Activated CD8-positive, alpha-beta memory T cell treated with anti-CD3 and anti-CD28 coated beads, Interleukin-2, amount 50 U/mL, for 4 hours (primary cell): ENCODE measurements at places on chromosomes 7 and 10.

- no peak for DNase-seq
These were observed 52.8 kb downstream of the FOXL3 start for GRCh38 chr7:342681-343216.

- DNase-seq, result no peak
These were observed 186.0 kb upstream of the GDF10 start for GRCh38 chr10:47113907-47114500.

- no peak for DNase-seq
These were observed 933.1 kb upstream of the LRRN3 start for GRCh38 chr7:110157631-110158362.

DNA sequence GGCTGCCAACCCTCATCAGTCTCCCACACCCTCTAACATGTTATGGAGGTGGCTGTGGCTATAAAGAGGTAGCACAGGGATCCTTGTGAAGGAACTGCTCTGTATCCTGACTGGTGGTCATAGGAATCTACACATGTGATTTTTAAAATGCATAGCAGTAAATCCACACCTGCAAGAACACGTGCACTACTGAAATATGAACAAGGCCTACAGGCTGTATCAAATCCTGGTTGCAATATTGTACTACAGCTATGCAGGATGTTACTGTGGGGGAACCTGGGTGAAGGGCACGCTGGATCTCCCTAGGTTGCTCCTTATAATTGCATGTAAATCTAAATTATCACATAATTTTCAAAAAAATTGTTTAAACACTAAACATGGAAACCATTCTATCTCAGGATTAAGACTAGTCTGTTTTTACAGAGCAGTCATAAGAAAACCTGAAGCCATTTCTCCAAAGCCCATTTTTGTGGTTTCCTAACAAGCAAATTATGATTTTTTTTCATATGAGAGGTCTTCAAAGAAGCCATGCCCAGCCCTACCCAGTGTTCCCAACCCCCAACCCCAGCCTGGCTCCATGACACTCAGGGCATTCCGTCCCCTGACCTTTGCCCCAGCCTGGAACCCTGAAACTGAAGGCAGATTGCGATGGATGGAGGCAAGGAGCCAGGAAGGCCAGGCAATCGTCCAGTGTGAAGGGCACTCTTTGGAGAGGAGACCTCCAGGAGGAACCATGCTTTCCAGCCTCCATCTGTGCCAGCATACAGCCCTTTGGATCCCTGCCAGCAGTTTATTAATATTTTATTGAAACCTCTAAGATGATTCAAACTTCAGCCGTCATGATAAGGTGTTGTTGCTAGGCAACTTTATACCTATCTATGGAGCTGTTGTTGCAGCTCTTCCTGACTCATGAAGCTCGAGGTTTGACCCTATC is 161.0 kb downstream of the GRID1 start:
- DNase-seq, result no peak

GRCh38 chr10:124609698-124610097 is 134.5 kb downstream of the FAM53B start:
- no peak for DNase-seq

GRCh38 chr10:114374053-114374791 is 30.1 kb downstream of the AFAP1L2 start:
- no peak for DNase-seq

DNA sequence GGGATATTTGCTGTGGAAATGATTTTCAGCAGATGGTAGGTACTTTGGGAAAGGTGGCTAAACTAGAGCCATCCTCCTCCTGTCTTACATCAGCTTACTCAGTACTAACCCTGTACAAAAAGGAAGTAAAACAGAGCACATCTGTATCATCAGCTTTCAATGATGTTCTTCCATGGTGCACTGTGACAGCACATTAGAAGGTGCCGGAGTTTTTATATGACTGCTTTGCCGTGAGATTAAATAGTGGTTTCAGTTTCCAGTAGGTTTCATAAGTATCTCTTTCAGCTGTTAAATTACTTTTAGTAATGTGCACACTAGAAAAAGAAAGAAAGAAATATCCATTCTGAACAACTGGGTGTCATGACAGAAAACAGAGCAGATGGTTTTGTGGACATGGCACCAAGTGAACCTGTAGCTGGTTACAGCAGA is 86.5 kb downstream of the ARID5B start:
- no peak for DNase-seq

GRCh38 chr7:2603044-2603965 is 28.5 kb upstream of the TTYH3 start:
- no peak for DNase-seq

DNA sequence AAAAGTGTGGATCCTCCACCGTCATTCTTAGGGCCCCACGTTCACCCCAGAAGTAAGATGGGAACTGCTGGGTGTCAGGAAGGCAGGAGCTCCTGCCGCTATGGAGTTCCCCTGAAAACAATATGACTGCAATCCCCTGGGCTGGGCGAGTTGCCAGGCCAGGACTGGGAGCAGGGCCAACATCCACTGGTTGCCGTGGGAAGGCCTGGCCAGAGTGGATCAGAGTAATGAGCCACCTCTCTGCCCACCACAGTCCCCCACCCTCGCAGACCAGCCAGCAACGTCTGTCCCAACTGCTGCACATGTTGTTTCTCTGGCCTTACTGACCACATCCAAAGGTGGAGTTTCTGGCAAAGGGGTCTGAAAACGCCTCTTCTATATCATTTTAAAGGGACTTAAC is 86.6 kb downstream of the STRA8 start:
- DNase-seq, result no peak

DNA sequence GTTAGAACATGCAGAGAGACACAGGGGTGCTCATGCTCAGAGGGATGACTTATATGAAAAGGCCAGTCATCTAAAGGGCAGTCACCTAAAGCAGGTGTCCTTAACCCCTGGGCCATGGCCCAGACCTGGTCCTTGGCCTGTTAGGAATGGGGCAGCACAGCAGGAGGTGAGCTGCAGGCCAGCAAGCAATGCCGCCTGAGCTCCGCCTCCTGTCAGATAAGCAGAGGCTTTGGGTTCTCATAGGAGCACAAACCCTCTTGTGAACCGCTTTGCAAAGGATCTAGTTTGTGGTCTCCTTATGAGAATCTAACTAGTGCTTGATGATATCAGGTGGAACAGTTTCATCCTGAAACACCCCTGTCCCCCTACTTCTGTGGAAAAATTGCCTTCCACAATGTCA is 14.5 kb downstream of the ANKRD7 start:
- DNase-seq, result no peak

GRCh38 chr7:6545398-6546126 is 5.7 kb downstream of the GRID2IP start:
- DNase-seq, result no peak

- DNase-seq, result no peak
These were observed 89.9 kb upstream of the KIF5B start for GRCh38 chr10:32146166-32146565.

GRCh38 chr7:112143136-112143535 is 63.1 kb downstream of the DOCK4 start:
- DNase-seq, result no peak

GRCh38 chr10:15579605-15580004 is 140.1 kb downstream of the ITGA8 start:
- no peak for DNase-seq

GRCh38 chr10:66941491-66941890 is 15.7 kb downstream of the LRRTM3 start:
- no peak for DNase-seq

DNA sequence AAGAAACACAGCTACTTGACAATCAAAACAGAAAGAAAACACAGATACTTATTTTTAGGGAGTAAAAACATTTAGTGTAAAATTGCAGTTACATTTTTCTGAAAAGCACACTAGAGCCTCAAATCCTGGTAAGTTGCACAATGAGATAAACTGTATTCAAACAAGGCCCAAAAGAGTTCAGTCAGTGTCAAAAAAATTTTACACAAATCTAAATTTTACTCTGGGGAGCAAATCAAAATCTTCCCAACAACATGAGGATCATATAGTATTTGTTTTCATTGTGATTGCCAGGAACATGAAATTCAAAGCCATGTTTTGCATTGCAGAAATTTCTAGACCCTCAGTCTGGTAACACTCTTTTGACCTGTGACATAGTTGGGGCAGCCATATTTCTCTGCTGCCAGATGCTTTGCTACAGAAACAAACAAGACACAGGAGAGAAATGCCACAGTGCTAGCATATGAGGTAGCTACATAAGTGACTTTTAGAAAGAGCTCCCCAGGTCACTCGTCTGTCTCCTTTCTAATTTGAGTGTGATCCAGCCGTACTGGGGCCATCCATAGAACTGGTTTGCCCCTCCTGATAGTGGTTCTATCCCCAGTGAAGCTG is 49.6 kb downstream of the PDE1C start:
- DNase-seq, result no peak
